Naive thymus-derived CD8-positive, alpha-beta T cell (primary cell): ENCODE measurements at places on chromosomes 16 and 17. TPM values are rescaled to one million over a fixed set of nuclear protein-coding genes. Genes with fewer than 3 reads are reported as not detected.

RRAD gene
- total RNA-seq: 0.55 TPM

MTHFSD gene
- 41.6 TPM for total RNA-seq

TNS4 gene
- not detected for total RNA-seq

FOXO3B gene
- 4.8 TPM for total RNA-seq

NF1 gene
- 47.3 TPM for total RNA-seq

- H3K36me3 ChIP-seq: no peaks in the 10 kb centered on the region
- no peaks in the 10 kb centered on the region for H3K4me1 ChIP-seq
- DNase-seq: no peak
- no peak overlapping the region for H3K4me3 ChIP-seq
Observed at GRCh38 chr17:8345052-8345690, 5.5 kb downstream of the ODF4 start.

GRCh38 chr16:46991729-46992704 lies 18.5 kb upstream of the DNAJA2 start:
- no peaks in the 10 kb centered on the region for H3K36me3 ChIP-seq
- no peak overlapping the region for H3K27ac ChIP-seq
- H3K4me1 ChIP-seq: peaks cover 1% of the 10 kb centered on the region
- H3K27me3 ChIP-seq: peaks cover 3% of the 10 kb centered on the region
- H3K4me3 ChIP-seq: no peak overlapping the region
- DNase-seq: no peak

JUP gene
- 4.7 TPM for total RNA-seq

SMIM36 gene
- total RNA-seq: not detected

- peaks cover 17% of the 10 kb centered on the region for H3K4me1 ChIP-seq
- H3K27ac ChIP-seq: no peak overlapping the region
- no peak overlapping the region for H3K4me3 ChIP-seq
Observed at GRCh38 chr17:28735242-28735722, 6.7 kb downstream of the NEK8 start.

ACSM5 gene
- total RNA-seq: not detected

SMG6 gene
- total RNA-seq: 51.4 TPM

- peaks cover 27% of the 10 kb centered on the region for H3K4me1 ChIP-seq
- peak overlapping the region; percentile 80 for H3K27ac ChIP-seq
- DNase-seq: no peak
- no peaks in the 10 kb centered on the region for H3K27me3 ChIP-seq
Observed at GRCh38 chr17:40482722-40483121, 18.7 kb downstream of the TNS4 start.

DNA sequence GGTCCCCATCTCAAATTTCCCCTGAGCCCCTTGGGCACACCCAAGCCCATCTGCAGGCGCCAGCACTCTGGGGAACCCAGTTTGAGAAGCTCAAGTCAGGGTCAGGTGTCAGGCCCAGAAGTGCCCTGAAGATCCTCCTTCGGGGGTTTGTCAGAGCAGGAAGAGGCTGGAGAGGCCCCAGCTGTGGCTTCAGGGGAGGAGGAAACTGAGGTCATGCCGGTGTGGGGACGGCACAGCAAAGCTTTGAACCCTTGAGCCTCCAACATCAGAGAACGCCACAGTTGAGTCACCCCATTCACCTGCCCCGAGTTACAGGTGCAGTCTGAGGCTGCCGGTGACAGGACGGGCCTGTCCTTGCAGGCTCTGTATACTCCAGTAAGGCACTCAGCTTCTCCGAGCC lies 140.2 kb upstream of the CIBAR2 start:
- peaks cover 6% of the 10 kb centered on the region for H3K27me3 ChIP-seq
- DNase-seq: no peak
- no peak overlapping the region for H3K4me3 ChIP-seq
- no peak overlapping the region for H3K27ac ChIP-seq

CASKIN2 gene
- total RNA-seq: 0.65 TPM

- no peak for DNase-seq
- peak overlapping the region; percentile 97 for H3K27ac ChIP-seq
- peaks cover 52% of the 10 kb centered on the region for H3K4me1 ChIP-seq
- no peaks in the 10 kb centered on the region for H3K36me3 ChIP-seq
- no peaks in the 10 kb centered on the region for H3K27me3 ChIP-seq
Observed at GRCh38 chr17:68248891-68249290, 1.0 kb downstream of the AMZ2 start.

DNA sequence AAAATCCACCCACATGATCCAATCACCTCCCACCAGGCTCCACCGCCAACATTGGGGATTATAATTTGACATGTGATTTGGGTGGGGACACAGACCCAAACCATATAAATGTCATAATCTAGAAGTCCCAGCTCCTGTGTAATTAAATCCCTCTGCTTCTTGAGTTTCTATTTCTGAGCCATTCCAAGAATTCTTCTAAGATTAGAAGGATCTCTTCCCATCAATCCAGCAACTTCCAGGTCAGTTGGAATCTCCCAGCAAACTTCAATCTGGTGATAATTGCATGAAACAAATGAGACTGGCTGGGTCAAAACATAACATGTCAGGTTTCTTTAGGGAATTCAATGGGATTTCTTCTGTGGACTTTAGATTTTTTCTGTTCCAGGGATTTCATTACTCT lies 127.8 kb upstream of the CDH5 start:
- no peak overlapping the region for H3K27ac ChIP-seq
- peaks cover 8% of the 10 kb centered on the region for H3K27me3 ChIP-seq
- no peak for DNase-seq
- peaks cover 6% of the 10 kb centered on the region for H3K36me3 ChIP-seq

ARHGAP44 gene
- total RNA-seq: not detected

ZNF469 gene
- 2.1 TPM for total RNA-seq

DNA sequence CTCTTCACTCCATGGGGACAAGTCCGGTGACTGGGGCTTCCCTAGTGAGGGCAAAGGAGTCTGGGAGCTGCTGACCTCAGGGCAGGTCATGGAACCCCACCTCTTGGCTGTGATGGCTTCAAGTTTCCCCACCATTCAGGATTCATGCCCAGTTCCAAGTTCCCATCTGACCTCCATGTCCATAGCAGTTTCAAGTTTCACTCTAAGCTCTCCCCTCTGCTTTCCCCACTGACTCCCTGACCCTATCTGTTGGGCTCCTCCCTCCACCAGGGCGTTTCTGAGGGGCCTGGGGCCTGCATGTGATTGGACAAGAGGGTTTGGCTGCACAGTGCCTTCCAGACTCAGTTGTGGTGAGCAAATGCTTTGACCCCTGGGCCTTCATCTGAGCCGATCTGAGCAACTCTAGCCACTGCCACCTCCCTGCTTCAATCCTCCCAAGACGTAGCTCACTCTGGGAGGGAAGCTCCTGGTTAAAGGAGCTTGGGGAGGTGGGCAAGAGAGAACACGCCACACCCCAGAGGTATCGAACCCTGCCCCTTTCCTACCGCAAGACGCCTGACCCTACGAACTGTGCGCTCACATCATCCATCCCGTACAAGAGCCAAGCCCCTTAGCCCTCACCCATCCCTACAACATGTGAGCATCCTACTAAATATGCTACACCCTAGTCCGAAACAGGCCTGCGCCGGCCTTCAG lies 8.3 kb downstream of the ZNF629 start:
- peaks cover 11% of the 10 kb centered on the region for H3K4me1 ChIP-seq
- no peak overlapping the region for H3K4me3 ChIP-seq
- peak overlapping the region; percentile 34 for H3K27ac ChIP-seq
- H3K27me3 ChIP-seq: peaks cover 3% of the 10 kb centered on the region

RBL2 gene
- 593 TPM for total RNA-seq

DNA sequence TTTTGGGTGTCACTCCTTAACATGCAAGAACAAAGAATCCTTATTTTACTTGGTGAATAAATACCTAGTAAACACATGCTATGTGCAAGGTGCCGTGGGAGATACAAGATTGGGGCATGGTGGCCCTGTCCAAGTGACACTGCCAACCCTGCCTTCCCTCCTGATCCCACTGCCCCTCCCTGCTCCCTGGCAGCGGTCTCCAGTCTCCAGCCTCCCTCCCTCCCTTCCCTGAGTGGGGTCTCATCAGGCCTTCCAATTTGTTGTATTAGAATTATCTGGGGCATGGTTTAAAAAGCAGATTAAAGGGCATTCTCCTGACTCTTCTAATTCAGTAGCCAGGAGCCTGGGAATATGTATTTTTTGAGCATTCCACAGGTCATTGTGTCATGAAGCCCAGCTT lies 12.5 kb upstream of the TMED6 start:
- H3K4me3 ChIP-seq: no peak overlapping the region
- DNase-seq: no peak
- H3K27ac ChIP-seq: no peak overlapping the region
- H3K36me3 ChIP-seq: no peaks in the 10 kb centered on the region
- no peaks in the 10 kb centered on the region for H3K27me3 ChIP-seq

GRCh38 chr17:60391471-60392041 lies 377 bp downstream of the USP32 start:
- H3K4me3 ChIP-seq: peak overlapping the region; percentile 97
- peaks cover 50% of the 10 kb centered on the region for H3K4me1 ChIP-seq
- peak overlapping the region; percentile 93 for H3K27ac ChIP-seq
- H3K36me3 ChIP-seq: no peaks in the 10 kb centered on the region
- H3K27me3 ChIP-seq: no peaks in the 10 kb centered on the region
- no peak for DNase-seq

GRCh38 chr16:35182043-35182677 lies 1722.7 kb downstream of the TP53TG3F start:
- H3K4me1 ChIP-seq: no peaks in the 10 kb centered on the region
- no peak for DNase-seq
- H3K27me3 ChIP-seq: no peaks in the 10 kb centered on the region
- no peaks in the 10 kb centered on the region for H3K36me3 ChIP-seq
- no peak overlapping the region for H3K4me3 ChIP-seq
- no peak overlapping the region for H3K27ac ChIP-seq

ZSCAN10 gene
- not detected for total RNA-seq

HS3ST6 gene
- total RNA-seq: not detected

GRCh38 chr17:279776-280175 lies 72.8 kb downstream of the RPH3AL start:
- no peaks in the 10 kb centered on the region for H3K27me3 ChIP-seq
- H3K4me1 ChIP-seq: no peaks in the 10 kb centered on the region
- H3K4me3 ChIP-seq: no peak overlapping the region
- no peak overlapping the region for H3K27ac ChIP-seq
- DNase-seq: no peak

DHRS7C gene
- not detected for total RNA-seq

TEX14 gene
- total RNA-seq: 1.1 TPM

ADORA2B gene
- not detected for total RNA-seq

GRCh38 chr16:73172241-73172972 lies 124.5 kb upstream of the ZFHX3 start:
- H3K4me1 ChIP-seq: peaks cover 3% of the 10 kb centered on the region
- H3K27ac ChIP-seq: no peak overlapping the region
- H3K27me3 ChIP-seq: peaks cover 2% of the 10 kb centered on the region
- H3K36me3 ChIP-seq: no peaks in the 10 kb centered on the region

GRCh38 chr16:82432261-82432660 lies 194.5 kb upstream of the CDH13 start:
- H3K36me3 ChIP-seq: no peaks in the 10 kb centered on the region
- no peak overlapping the region for H3K4me3 ChIP-seq
- H3K27me3 ChIP-seq: peaks cover 9% of the 10 kb centered on the region
- no peak overlapping the region for H3K27ac ChIP-seq
- no peaks in the 10 kb centered on the region for H3K4me1 ChIP-seq

DNA sequence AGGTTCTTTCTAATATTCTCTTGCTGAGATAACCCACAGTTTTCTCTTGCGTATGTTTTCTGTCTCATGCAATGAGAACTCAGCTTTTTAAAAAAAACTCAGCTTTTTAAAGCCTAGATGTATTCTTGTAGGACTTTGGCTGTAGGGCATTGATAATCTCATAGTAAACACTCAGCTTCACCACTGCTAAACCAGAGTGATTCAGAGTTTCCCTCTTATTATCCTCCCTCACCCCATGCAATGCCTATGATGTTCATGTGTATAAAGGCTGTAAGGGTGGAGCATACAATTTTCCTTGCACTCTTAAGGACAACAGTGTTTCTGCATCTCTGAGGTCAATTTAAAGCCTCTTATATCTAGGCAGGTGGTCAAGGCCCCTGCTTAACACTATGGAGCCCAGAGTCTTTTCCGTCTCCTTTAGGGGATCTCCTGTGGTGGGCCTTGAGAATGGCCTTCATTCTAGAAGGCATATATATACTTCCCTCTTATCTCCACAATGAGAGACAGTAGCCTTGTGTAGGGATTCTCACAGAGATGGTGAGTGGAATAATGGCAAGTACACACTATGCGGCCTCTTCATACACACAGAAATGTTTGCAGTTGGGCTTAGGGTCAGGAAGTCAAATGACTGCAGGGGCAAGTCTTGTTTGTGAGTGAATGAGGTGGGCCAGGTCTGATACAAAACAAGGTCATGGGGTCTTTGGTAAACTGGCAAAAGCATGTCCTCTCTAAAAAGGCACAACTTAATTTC lies 279.6 kb downstream of the HS3ST3A1 start:
- H3K4me1 ChIP-seq: no peaks in the 10 kb centered on the region
- no peak for DNase-seq
- H3K4me3 ChIP-seq: no peak overlapping the region
- no peak overlapping the region for H3K27ac ChIP-seq

DNA sequence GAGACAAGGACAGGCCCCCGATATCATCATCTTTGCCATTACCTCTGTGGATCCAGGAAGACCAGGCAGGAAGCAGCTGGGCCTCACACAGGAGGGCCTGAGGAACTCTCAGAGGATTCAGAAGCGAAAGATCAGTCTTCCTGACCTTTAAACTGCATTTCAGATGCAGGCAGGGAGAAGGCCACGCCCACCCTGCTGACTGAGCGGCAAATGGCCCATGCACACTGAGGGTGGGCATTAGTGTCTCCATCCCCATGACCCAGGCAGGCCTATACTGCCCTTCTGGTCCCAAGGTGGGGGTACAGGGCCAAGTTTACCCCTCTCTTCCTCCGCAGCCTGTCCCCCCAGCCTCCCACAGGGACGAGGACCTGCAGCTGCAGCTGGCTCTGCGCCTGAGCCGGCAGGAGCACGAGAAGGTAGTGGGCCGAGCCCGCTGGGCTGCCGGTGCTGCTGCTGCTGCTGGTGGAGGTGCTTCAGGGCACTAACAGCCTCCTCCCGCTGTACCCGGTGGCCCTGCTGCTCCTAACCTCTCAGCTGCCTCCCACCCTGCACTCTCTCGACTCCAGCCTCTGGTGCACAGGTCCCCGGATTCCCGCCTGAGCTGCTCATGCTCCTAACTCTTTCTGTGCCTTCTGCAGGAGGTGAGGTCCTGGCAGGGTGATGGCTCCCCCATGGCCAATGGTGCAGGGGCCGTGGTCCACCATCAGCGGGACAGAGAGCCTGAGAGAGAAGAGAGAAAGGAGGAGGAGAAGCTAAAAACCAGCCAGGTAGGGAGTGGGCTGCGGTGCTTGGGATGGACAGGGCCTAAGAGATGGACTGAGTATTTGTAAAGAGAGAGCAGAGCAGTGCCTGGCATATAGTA lies 6.2 kb downstream of the EPN3 start:
- H3K27me3 ChIP-seq: peaks cover 14% of the 10 kb centered on the region
- no peak overlapping the region for H3K27ac ChIP-seq
- H3K4me3 ChIP-seq: no peak overlapping the region
- H3K4me1 ChIP-seq: peaks cover 5% of the 10 kb centered on the region

GRCh38 chr17:66929591-66929990 lies 34.9 kb upstream of the CACNG4 start:
- H3K27ac ChIP-seq: no peak overlapping the region
- DNase-seq: no peak
- no peaks in the 10 kb centered on the region for H3K4me1 ChIP-seq
- H3K27me3 ChIP-seq: peaks cover 30% of the 10 kb centered on the region
- H3K36me3 ChIP-seq: peaks cover 1% of the 10 kb centered on the region

PERCC1 gene
- total RNA-seq: 2.7 TPM

- DNase-seq: no peak
- H3K4me3 ChIP-seq: no peak overlapping the region
- peaks cover 12% of the 10 kb centered on the region for H3K36me3 ChIP-seq
- H3K4me1 ChIP-seq: peaks cover 4% of the 10 kb centered on the region
- no peak overlapping the region for H3K27ac ChIP-seq
- H3K27me3 ChIP-seq: no peaks in the 10 kb centered on the region
Observed at GRCh38 chr16:3592559-3592958, 15.4 kb upstream of the NLRC3 start.

ANKRD40CL gene
- not detected for total RNA-seq

- peak overlapping the region; percentile 83 for H3K27ac ChIP-seq
- no peaks in the 10 kb centered on the region for H3K27me3 ChIP-seq
Observed at GRCh38 chr16:68090130-68090529, 5.0 kb downstream of the NFATC3 start.

MYH8 gene
- not detected for total RNA-seq
